ENCODE measurements at places on chromosomes 5 and 9. TPM values are rescaled to one million over a fixed set of nuclear protein-coding genes. Genes with fewer than 3 reads are reported as not detected.

DNA sequence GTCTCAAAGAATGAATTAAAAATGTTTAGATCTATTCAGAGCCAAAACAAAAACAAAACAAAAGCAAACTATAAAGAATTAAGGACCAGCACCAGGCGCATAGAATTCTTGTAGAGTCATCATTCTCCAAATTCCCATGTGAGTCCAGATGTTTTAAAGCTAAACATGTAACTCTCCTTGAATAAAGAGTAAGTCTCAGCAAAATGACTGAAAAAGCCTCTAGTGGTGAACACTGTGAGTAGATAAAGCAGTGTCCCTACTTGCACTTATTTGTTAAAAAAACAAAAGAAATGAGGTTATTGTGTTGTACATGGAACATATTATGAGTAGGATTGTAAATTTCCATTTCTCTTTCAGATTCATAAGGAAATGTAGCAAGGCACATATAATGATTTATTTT, 44.0 kb downstream of the NNT start:
- H3K36me3 ChIP-seq: no peaks in the 10 kb centered on the region
- H3K27me3 ChIP-seq: no peaks in the 10 kb centered on the region
- H3K4me1 ChIP-seq: no peaks in the 10 kb centered on the region
- DNase-seq: no peak

TSSK1B gene
- total RNA-seq: not detected

- DNase-seq: no peak
- H3K36me3 ChIP-seq: no peaks in the 10 kb centered on the region
- H3K4me1 ChIP-seq: no peaks in the 10 kb centered on the region
- H3K4me3 ChIP-seq: no peak overlapping the region
- H3K27ac ChIP-seq: peak overlapping the region; percentile 44
These were observed 11.9 kb downstream of the MYO10 start for GRCh38 chr5:16924206-16924605.

GRCh38 chr9:18297056-18297841, 176.7 kb upstream of the ADAMTSL1 start:
- H3K36me3 ChIP-seq: no peaks in the 10 kb centered on the region
- no peak for DNase-seq
- no peak overlapping the region for H3K4me3 ChIP-seq

DNA sequence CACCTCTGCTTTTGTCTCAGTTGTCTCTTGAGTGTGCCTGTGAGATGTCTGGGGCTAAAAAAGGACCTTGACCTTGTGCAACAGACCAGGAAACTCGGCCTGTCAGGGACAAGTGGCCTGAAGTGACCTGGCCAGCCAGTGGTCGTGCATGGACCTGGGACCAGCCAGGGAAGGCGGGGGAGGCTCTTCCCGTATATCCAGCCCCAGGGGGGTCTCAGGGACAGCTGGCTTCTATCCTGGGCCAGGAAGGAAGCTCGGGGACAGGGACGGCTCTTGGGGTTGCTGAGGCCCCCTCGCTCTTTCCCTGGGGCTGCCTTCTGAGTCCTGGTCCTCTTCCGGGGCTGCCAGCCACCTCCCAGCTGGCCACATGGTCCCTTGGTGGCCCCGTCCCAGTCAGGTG, 3.2 kb upstream of the ADAMTSL2 start:
- H3K27me3 ChIP-seq: peaks cover 19% of the 10 kb centered on the region
- no peak overlapping the region for H3K4me3 ChIP-seq
- no peak for DNase-seq
- peaks cover 12% of the 10 kb centered on the region for H3K4me1 ChIP-seq

NIM1K gene
- not detected for total RNA-seq

GNA14 gene
- total RNA-seq: 7.9 TPM

- H3K36me3 ChIP-seq: no peaks in the 10 kb centered on the region
- H3K4me3 ChIP-seq: no peak overlapping the region
- H3K4me1 ChIP-seq: no peaks in the 10 kb centered on the region
These were observed 187.3 kb downstream of the DIRAS2 start for GRCh38 chr9:90455316-90455715.

DNA sequence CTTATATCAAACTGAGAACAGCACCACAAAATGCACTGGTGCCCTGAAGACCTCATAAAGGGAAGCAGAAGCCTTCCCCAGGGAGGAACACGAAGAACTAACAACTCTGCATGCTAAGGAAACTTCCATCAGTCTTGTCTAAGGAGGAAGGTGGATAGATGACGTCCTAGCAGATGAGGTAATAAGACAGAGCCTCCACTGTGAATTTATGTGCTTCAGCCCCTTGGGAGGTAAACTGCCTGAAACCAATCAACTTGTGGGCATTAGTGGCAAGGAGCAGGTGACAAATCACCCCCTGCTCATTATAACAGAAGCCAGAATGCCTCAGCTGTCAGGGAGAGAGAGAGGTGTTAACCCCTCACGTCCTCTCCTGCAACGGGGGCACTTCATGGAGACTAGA, 48.9 kb upstream of the SPIN1 start:
- H3K27ac ChIP-seq: no peak overlapping the region
- no peaks in the 10 kb centered on the region for H3K36me3 ChIP-seq
- no peaks in the 10 kb centered on the region for H3K27me3 ChIP-seq
- DNase-seq: no peak
- no peak overlapping the region for H3K4me3 ChIP-seq

DNA sequence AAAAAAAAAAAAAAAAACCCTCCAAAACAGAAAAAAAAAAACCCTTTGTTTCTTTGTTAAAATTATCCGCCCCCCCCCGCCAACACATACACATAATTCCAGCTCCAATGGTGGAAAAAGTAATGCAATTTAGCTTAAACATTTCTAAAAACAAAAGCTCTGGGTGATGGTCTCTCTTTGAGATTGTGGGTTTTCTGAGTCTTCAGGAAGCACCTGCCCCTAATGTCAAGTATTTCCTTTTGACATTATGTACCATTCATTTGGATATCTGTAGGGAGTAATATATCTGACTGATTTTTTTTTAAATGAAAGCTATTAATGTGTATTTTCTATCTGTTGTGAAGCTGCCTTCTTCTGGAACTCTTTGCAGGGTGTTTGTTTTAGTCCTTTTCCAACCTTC, 389.7 kb downstream of the TAF11L14 start:
- no peaks in the 10 kb centered on the region for H3K27me3 ChIP-seq
- H3K36me3 ChIP-seq: no peaks in the 10 kb centered on the region
- no peak overlapping the region for H3K4me3 ChIP-seq
- no peak overlapping the region for H3K27ac ChIP-seq
- DNase-seq: no peak
- no peaks in the 10 kb centered on the region for H3K4me1 ChIP-seq

DNA sequence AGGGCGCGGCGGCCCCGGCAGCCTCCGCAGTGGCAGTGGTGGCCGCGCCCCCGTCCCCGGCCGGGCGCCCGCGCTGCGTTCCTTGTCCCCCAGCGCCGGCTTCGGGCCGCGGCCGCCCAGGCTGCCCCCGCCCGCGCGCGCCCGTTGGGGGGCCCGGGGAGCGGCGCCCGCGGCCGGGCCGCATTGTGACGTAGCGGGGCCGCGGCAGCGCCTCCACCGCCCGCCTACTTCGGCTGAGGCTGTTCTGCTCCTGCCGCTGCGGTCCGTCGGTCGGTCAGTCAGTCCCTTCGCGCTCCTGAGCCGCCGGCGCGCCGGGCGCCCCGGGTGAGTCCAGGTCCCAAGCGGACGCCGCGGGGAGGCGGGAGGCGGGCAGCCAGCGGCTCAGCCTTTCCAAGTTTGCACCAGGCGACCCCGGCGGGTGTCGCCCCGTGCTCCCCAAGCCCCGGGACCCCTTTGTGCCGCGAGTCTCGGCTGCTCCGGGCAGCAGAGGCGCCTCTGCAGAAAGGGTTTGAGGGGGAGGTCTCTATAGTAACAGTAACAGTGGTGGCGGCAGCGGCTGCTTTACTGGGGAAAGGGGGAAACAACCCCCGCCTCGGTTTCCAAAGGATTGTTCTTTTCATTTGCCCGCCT, at the start of gene SNCAIP:
Gene SNCAIP, plus strand, starts transcription at position 277 of the 630 bp plus-strand sequence. CDS start 78,898 bp downstream, outside the sequence.
- H3K36me3 ChIP-seq: no peaks in the 10 kb centered on the region
- no peaks in the 10 kb centered on the region for H3K4me1 ChIP-seq
- peak within 1 kb of the TSS; percentile 40 for H3K4me3 ChIP-seq

GRCh38 chr9:96612105-96612965, 7.3 kb downstream of the CDC14B start:
- no peaks in the 10 kb centered on the region for H3K27me3 ChIP-seq
- H3K4me1 ChIP-seq: no peaks in the 10 kb centered on the region
- H3K36me3 ChIP-seq: no peaks in the 10 kb centered on the region
- no peak overlapping the region for H3K27ac ChIP-seq

EQTN gene
- total RNA-seq: 1.1 TPM

GRCh38 chr5:139094154-139095131, 103.7 kb downstream of the SIL1 start:
- no peaks in the 10 kb centered on the region for H3K4me1 ChIP-seq
- no peaks in the 10 kb centered on the region for H3K27me3 ChIP-seq
- no peak overlapping the region for H3K27ac ChIP-seq
- H3K4me3 ChIP-seq: no peak overlapping the region
- DNase-seq: no peak

DNA sequence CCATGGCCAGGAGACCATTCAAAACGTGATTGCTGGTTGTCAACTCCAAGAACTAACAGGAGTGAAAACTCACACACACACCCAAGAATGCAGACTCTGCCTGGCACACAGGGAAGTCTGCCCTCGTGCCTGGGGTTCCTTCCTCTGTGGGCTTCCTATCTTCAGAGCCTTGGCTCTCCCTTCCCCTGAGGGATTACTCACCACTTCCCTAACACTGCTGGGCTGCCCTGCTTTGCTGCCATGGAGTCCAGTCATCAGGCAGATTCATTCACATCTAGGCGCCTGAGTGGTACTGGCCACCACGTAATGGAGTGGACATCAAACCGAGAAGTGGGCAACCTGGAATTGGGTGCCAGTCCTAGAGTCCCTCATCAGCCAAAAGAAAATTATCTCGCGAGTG, 76.4 kb upstream of the PRSS3 start:
- DNase-seq: no peak
- H3K27ac ChIP-seq: no peak overlapping the region
- H3K4me3 ChIP-seq: no peak overlapping the region
- H3K36me3 ChIP-seq: no peaks in the 10 kb centered on the region
- no peaks in the 10 kb centered on the region for H3K27me3 ChIP-seq

ZDHHC11B gene
- total RNA-seq: 1.4 TPM

GRCh38 chr5:107461770-107462169, 209.0 kb downstream of the EFNA5 start:
- DNase-seq: no peak
- no peaks in the 10 kb centered on the region for H3K36me3 ChIP-seq
- H3K4me1 ChIP-seq: no peaks in the 10 kb centered on the region
- H3K27ac ChIP-seq: no peak overlapping the region
- no peaks in the 10 kb centered on the region for H3K27me3 ChIP-seq

DNA sequence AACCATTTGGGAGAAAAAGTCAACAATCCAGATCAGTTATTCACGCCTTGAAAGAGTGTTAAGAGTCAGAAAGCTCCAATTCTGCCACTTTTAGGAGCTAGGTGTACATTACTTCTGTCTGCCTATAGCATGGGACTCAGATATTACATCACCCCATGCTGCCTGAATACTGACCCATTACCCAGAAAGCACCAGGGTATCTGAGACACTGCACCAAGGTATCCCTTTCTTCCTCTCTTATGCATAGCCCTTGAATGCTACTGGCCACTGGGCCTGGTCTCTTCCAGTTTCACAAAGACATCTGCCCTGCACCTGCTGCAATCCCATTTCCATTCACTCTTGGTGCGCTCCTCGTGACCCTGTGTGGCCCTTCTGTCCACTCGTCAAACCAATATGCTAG, 2.6 kb downstream of the STRBP start:
- no peaks in the 10 kb centered on the region for H3K36me3 ChIP-seq
- H3K27me3 ChIP-seq: no peaks in the 10 kb centered on the region
- DNase-seq: peak; percentile 19

GRCh38 chr9:112711050-112711689, 6.7 kb downstream of the INIP start:
- no peak overlapping the region for H3K4me3 ChIP-seq
- H3K4me1 ChIP-seq: no peaks in the 10 kb centered on the region
- no peak overlapping the region for H3K27ac ChIP-seq
- no peak for DNase-seq
- no peaks in the 10 kb centered on the region for H3K27me3 ChIP-seq

GRCh38 chr9:18319918-18320445, 154.0 kb upstream of the ADAMTSL1 start:
- no peaks in the 10 kb centered on the region for H3K4me1 ChIP-seq
- DNase-seq: no peak
- no peak overlapping the region for H3K4me3 ChIP-seq

SLC25A2 gene
- 0.21 TPM for total RNA-seq

PLPP1 gene
- total RNA-seq: 53.0 TPM

DNA sequence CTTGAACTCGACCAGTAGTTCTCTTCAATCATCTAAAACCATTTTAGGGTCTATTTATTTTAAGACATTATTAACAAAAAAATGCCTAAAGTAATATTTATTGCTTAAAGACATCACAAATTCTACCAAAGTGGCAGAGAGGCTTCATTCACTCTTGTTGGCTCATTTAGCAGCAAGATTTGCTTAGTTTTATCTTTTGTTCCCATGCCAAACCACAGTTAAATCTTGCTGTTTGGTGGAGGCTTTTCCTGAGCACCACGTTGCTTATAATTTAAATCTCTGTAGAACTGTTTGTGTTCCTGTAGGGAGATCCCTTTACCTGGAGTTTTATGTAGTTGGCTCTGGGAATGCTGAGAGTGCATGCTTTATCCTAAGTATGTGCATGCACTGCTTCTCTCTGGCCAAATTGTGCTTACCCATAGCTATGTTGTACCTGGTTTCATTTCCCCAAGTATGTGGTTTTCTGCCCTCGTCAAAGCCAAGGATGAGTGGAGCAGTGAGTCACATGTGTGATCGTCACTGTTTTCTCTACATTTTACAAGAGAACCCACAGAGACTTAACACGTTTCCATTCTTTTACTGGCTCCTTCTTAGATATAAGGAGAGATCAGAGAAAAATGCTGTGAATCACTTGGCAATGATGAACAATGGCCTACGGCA, 42.1 kb upstream of the MAST4 start:
- no peak overlapping the region for H3K27ac ChIP-seq
- no peaks in the 10 kb centered on the region for H3K36me3 ChIP-seq
- no peaks in the 10 kb centered on the region for H3K4me1 ChIP-seq
- DNase-seq: no peak

DNA sequence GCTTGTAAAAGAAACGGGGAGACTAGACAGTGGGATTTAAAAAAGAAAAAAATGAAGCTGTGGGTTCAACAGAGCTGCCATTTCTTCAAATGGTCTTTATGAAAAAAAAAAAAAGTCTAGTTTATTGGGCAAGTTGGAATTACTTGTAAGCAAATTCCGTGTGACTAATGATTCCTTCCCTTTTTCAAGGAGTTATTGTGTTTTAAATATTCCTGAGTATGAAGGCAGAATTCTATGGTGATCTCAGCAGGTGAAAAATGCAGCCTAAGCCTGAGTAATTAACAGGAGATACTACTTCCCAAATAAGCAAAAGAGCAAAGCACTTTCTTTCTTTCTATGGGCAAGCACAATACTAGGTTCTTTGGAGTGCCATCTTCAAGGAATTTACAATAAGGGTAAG, 481.9 kb downstream of the ZNF608 start:
- no peak overlapping the region for H3K27ac ChIP-seq
- H3K4me3 ChIP-seq: no peak overlapping the region
- no peak for DNase-seq
- H3K4me1 ChIP-seq: no peaks in the 10 kb centered on the region
- no peaks in the 10 kb centered on the region for H3K36me3 ChIP-seq
- no peaks in the 10 kb centered on the region for H3K27me3 ChIP-seq
